HCT116 (cell line): ENCODE measurements at places on chromosomes 16 and 17. TPM values are rescaled to one million over a fixed set of nuclear protein-coding genes. Genes with fewer than 3 reads are reported as not detected.

DNA sequence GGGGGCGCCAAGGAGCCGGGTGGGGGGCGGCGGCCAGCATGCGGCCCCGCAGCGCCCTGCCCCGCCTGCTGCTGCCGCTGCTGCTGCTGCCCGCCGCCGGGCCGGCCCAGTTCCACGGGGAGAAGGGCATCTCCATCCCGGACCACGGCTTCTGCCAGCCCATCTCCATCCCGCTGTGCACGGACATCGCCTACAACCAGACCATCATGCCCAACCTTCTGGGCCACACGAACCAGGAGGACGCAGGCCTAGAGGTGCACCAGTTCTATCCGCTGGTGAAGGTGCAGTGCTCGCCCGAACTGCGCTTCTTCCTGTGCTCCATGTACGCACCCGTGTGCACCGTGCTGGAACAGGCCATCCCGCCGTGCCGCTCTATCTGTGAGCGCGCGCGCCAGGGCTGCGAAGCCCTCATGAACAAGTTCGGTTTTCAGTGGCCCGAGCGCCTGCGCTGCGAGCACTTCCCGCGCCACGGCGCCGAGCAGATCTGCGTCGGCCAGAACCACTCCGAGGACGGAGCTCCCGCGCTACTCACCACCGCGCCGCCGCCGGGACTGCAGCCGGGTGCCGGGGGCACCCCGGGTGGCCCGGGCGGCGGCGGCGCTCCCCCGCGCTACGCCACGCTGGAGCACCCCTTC, 484 bp downstream of the FZD2 start:
- DNase-seq: no peak

GRCh38 chr17:44492706-44493272, 10.4 kb downstream of the GPATCH8 start:
- DNase-seq: no peak

Gene TRPV3
- 1.4 TPM for total RNA-seq

Gene HLF
- total RNA-seq: 1.5 TPM

Gene CCDC78
- total RNA-seq: 22.9 TPM

Gene PRSS8
- 42.6 TPM for total RNA-seq

Gene GRAPL
- 0.44 TPM for total RNA-seq

Gene DNAAF8
- 1.0 TPM for total RNA-seq
